ENCODE measurements at places on chromosomes 7 and 10. TPM values are rescaled to one million over a fixed set of nuclear protein-coding genes. Genes with fewer than 3 reads are reported as not detected.

- DNase-seq, result no peak
These were observed 22.3 kb upstream of the SLC25A13 start for GRCh38 chr7:96344236-96344635.

DNA sequence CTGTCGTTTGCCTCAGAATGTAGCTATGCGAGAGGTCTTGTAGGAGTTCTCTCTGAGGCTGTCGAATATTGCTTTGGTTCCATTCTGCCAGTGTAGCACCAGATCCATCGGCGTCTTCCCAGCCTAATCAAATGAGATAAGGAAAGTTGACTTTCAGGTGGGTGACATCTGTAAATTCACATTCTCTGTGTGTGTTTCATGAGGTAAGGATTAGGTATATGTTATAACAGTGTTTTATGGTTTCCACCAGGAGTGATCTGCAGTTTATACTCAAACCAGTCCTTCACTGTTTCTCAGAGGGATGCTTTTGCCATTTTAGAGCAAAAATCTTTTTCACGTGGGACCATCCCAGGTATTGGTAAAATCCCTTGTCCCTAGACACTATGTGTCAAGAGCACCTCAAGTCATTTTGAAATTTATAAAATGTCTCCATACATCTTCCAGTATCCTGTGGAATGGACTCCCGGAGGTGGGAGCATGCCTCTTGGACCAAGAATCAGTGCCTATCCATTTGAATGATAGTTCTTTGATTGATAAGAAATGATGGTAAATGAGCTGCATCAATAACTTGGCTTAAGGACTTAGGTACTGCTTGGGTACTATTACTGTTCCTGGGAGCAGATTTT is 7.9 kb downstream of the ANKRD1 start:
- no peak for DNase-seq

- DNase-seq, result no peak
These were observed 22.5 kb upstream of the ADRB1 start for GRCh38 chr10:114021154-114021553.

DNA sequence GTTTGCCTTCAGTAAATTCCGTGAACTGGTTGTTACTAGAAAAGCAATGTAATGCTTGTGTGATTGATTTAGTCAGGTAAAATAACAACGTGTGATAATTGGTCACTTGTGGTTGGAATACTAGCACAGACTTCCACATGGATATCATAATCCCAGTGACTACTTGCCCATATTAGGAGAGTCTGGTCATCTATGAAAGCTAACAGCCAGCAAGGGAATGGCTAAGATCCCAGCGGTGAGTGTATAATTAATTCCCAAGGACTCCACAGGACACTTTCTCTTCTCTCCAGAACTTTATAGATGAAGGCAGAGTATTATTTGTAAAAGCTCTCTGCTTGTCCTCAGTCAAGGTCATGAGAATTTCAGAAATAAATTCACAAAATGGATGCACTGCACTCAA is 662.6 kb upstream of the TEX47 start:
- DNase-seq, result no peak

GRCh38 chr10:119442758-119443060 is 99.8 kb downstream of the RGS10 start:
- DNase-seq, result no peak

- DNase-seq, result no peak
These were observed 71.3 kb upstream of the DGKB start for GRCh38 chr7:14973712-14974428.

GRCh38 chr7:34184466-34184865 is 279.1 kb downstream of the BMPER start:
- no peak for DNase-seq

DNA sequence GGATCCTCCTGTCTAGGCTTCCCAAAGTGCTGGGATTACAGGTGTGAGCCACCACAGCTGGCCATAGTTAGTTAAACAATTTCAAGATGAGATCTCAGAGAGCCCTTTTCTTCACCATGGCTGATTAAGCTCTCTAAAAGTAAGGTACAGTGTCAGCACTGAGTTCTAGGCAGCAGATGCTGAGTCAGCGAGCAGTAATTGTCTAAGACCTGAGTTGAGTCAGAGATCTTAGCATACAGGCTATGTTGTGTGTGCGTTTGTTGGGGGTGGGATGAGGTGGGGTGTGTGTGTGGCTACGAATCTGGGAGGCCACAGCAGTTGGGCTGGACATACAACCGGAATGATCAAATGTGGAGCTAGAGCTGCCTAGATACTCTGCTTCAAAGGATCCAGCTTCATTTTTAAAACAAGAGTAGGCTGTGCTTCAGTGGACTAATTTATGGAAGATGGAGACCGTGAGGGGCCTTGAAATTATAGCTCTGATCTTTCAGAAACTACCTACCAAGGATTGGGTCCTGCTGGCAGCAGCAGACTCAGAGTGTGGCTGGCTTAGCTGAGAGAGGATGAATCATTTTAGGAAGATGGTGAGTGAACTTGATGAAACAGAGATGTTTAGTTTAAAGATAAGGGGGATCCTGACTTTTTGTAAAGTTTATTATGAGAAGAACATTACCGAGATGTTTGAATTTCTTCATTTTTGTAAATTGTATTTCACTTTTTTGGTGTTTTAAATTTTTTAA is 17.5 kb upstream of the MTPN start:
- DNase-seq, result no peak

DNA sequence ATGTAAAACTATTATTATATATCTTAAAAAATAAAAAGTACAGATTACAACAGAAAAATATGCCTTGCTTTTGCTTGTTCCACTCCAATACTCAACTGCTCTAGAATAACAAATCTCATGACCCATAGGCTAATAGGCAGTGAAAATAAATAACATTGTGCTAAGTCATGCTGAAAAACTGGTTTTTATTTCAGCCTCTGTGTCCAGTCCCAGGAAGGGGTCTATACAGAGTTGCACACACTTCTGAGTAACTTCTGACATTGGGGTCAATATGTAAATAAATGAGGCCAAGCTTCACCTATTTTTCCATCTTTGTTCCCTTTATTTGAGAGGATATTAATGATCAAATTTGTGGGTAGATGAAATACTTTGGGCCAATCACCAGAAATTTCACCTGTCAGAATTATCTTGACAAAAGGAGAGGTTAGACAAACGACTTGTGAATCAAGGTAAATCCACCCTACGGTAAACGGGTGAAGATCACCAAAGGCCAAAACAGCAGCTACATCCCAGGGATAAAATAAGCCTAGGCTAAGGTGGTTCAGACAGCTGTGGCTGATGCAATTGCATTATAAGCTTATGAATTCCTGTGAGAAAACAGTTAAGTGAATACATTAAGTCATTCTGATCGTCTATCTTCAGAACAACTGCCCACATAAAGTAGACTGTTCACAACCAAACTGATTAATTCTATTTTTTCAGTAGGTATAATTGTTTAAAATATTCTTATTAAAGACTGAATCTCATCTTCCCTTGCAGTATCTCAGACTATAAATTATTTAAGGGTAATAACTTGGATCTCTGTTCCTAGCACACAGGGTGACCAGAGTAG is 87.5 kb downstream of the UBE2H start:
- DNase-seq, result no peak

- DNase-seq, result no peak
These were observed 224.1 kb downstream of the CCSER2 start for GRCh38 chr10:84552478-84552877.

DNA sequence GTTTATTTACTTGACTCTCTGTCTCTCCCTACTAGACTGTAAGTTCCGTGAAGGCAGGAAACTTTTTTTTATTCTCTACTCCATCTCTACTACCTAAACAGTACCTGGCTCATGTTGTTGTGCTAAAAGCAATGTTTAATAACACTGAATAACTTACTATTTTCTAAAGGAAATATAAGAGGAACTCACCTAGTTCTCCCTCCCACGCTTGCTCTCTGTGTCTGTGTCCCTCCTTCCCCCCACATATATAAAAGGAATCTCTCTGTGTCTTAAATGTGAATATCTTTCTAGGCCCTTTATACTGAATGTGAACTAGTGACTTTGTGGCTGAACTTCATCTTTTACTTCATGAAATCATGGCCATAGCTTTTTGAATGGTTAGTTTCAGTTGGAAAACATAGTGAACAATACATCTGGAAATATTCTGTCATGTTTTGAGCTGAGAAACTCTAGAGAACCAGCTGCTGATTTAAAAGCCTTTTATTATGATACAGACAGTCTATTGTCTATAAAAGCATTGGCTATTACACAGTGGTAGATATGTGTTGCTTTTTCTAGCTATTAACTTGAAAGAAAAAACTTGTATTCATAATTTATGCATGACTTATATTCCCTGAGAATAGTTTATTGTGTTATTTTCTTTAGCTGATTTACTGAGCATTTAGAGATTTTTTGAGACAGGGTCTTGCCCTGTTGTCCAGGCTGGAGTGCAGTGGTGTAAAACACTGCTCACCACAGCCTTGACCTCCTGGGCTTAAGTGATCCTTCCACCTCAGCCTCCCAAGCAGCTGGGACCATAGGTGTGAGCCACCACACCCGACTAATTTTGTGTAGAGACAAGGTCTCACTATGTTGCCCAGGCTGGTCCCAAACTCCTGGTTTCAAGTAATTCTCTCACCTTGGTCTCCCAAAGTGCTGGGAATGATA is 42.5 kb downstream of the VCL start:
- peak; percentile 4 for DNase-seq

DNA sequence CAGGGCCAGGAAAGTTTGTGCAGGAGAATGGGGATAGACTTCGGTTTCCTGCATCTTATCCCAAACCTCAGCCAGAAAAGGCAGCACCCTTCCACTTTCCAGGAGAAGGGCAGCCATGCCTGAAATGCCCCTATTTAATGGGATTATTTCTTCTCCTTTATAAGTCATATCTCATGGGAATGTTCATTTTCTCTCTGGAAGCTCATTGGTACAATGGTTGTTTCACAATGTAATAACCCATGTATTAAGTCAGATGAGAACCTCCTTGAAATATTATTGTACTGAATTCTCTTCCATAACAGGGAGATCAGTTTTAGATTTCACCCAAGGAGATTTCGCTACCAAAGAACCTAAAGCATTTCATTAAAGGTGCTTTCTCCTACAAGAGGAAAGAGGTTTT is 457.5 kb downstream of the KCNMA1 start:
- DNase-seq, result no peak

- DNase-seq, result no peak
These were observed 143.0 kb downstream of the RAPGEF5 start for GRCh38 chr7:22214000-22214399.

GRCh38 chr7:16774294-16774693 is 20.7 kb downstream of the TSPAN13 start:
- no peak for DNase-seq

DNA sequence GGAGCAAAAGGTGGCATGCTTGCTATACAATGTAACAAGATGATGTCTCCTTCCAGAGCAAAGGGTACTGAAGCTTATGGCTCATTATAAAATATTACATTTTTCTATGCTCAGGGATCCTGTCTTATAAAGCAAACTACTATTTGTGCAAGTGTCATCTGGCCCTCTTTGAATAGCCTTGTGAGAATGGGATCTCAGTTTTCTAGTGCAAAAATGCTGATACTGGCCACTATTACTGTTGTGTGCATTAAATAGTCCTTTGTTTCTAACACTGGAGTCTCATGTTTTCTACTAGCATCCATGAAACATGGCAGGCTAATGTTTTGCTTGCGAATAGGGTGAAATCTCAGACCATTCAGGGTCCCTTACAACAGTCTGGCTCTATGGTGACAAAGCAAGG is 823.0 kb downstream of the REEP3 start:
- DNase-seq, result no peak

DNA sequence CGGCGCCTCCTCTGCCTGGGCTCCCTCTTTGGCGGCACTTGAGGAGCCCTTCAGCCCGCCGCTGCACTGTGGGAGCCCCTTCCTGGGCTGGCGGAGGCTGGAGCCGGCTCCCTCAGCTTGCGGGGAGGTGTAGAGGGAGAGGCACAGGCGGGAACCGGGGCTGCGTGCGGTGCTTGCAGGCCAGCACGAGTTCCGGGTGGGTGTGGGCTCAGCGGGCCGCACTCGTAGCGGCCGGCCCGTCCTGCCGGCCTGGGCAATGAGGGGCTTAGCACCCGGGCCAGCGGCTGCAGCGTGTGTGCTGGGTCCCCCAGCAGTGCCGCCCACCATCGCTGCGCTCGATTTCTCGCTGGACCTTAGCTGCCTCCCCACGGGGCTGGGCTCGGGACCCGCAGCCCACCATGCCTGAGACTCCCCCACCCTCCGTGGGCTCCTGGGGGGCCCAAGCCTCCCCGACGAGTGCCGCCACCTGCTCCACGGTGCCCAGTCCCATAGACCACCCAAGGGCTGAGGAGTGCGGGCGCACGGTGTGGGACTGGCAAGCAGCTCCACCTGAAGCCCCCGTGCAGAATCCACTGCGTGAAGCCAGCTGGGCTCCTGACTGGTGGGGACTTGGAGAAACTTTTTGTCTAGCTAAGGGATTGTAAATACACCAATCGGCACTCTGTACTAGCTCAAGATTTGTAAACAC is 73.8 kb upstream of the KMT2E start:
- DNase-seq, result no peak

GRCh38 chr7:88167223-88167622 is 52.6 kb downstream of the SRI start:
- no peak for DNase-seq

DNA sequence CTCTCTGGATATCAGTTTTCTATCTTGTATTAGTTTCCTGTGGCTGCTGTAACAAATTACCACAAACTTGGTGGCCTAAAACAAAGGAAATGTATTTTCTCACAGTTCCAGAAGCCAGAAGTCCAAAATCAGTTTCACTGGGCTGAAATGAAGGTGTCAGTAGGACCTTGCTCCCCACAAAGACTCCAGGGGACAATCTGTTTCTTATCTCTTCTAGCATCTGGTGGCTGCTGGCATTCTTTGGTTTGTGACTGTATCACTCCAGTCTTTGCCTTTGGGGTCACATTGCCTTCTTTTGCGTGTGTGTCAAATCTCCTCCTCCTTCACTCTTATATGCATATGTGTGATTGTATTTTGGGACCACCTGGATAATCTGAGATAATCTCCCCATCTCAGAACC is 153.0 kb upstream of the PRPS1L1 start:
- DNase-seq, result no peak

GRCh38 chr10:30437031-30437841 is 3.3 kb downstream of the MAP3K8 start:
- peak; percentile 60 for DNase-seq

- no peak for DNase-seq
These were observed 33.3 kb downstream of the DDC start for GRCh38 chr7:50531928-50532327.

Gene MEIG1
- not detected for total RNA-seq

Gene VAX1
- total RNA-seq, result not detected

Gene LRRC18
- 0.16 TPM for total RNA-seq

Gene KEL
- total RNA-seq, result 1.0 TPM

Gene RABGEF1
- 23.8 TPM for total RNA-seq

All from activated CD8-positive, alpha-beta T cell treated with anti-CD3 and anti-CD28 coated beads, Interleukin-2, amount 10 ng/mL, durations not matched to agents 7 days and 5 days (primary cell).